ENCODE measurements at places on chromosomes 1 and 21. TPM values are rescaled to one million over a fixed set of nuclear protein-coding genes. Genes with fewer than 3 reads are reported as not detected.

DNA sequence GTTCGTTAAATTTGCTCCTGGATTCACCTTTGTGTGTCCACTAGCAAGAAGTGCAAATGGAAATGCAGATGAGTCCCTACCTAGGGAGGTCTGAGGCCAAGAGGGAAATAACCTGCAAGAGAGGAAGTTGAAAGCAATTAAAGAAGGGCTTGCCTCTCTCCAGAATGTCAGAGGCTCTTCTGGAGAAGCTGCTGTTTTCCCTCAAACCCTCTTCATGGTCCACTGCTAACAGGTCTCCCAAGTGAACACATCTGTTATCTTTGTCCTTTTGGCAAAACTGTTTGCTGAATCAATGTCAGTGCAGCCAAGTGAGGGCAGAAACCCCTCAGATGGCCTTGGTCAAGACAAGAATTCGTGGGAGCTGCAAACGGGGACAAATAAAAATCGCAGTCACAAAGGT, 177.3 kb upstream of the PLXNA2 start:
- no peak overlapping the region for H3K4me3 ChIP-seq
- H3K36me3 ChIP-seq = no peaks in the 10 kb centered on the region
- H3K27me3 ChIP-seq = no peaks in the 10 kb centered on the region

- no peak overlapping the region for H3K4me3 ChIP-seq
- no peak for DNase-seq
- peaks cover 12% of the 10 kb centered on the region for H3K4me1 ChIP-seq
- no peaks in the 10 kb centered on the region for H3K36me3 ChIP-seq
Measured at GRCh38 chr1:58922302-58923089, 138.6 kb upstream of the JUN start.

SLAMF8 gene
- 18.7 TPM for total RNA-seq

- H3K27ac ChIP-seq = no peak overlapping the region
- no peak overlapping the region for H3K4me3 ChIP-seq
- DNase-seq = peak; percentile 93
- H3K27me3 ChIP-seq = no peaks in the 10 kb centered on the region
- H3K4me1 ChIP-seq = no peaks in the 10 kb centered on the region
- H3K36me3 ChIP-seq = no peaks in the 10 kb centered on the region
Measured at GRCh38 chr1:151534662-151535278, 5.3 kb upstream of the TUFT1 start.

DNA sequence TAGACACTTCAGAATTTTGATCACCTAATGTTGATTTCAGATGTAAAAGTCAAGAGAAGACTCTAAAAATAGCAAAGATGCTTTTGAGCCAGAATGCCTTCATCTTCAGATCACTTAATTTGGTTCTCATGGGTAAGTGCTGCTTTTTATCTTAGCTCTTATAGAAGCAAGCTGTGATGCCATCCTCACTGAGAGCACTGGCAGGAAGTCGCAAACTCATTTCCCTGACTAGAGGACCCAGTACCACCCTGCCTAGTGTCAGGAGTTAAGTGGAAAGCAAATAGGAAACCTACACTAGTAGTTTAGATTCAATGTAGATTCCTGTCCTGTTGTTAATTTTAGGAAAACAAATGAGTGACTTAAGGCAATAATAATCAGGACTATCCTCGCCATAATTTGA, 12.1 kb downstream of the IFNAR2 start:
- H3K4me3 ChIP-seq = no peak overlapping the region
- peaks cover 4% of the 10 kb centered on the region for H3K4me1 ChIP-seq
- no peak overlapping the region for H3K27ac ChIP-seq
- peaks cover 34% of the 10 kb centered on the region for H3K36me3 ChIP-seq

GRCh38 chr1:92877081-92877711, 45.4 kb downstream of the RPL5 start:
- DNase-seq = no peak
- no peaks in the 10 kb centered on the region for H3K27me3 ChIP-seq
- H3K4me3 ChIP-seq = no peak overlapping the region
- H3K36me3 ChIP-seq = peaks cover 26% of the 10 kb centered on the region
- peaks cover 38% of the 10 kb centered on the region for H3K4me1 ChIP-seq
- H3K27ac ChIP-seq = no peak overlapping the region

GRCh38 chr1:228346731-228347130, 59.9 kb downstream of the TRIM11 start:
- H3K4me3 ChIP-seq = no peak overlapping the region
- H3K27ac ChIP-seq = no peak overlapping the region
- H3K4me1 ChIP-seq = no peaks in the 10 kb centered on the region
- H3K27me3 ChIP-seq = no peaks in the 10 kb centered on the region

DNA sequence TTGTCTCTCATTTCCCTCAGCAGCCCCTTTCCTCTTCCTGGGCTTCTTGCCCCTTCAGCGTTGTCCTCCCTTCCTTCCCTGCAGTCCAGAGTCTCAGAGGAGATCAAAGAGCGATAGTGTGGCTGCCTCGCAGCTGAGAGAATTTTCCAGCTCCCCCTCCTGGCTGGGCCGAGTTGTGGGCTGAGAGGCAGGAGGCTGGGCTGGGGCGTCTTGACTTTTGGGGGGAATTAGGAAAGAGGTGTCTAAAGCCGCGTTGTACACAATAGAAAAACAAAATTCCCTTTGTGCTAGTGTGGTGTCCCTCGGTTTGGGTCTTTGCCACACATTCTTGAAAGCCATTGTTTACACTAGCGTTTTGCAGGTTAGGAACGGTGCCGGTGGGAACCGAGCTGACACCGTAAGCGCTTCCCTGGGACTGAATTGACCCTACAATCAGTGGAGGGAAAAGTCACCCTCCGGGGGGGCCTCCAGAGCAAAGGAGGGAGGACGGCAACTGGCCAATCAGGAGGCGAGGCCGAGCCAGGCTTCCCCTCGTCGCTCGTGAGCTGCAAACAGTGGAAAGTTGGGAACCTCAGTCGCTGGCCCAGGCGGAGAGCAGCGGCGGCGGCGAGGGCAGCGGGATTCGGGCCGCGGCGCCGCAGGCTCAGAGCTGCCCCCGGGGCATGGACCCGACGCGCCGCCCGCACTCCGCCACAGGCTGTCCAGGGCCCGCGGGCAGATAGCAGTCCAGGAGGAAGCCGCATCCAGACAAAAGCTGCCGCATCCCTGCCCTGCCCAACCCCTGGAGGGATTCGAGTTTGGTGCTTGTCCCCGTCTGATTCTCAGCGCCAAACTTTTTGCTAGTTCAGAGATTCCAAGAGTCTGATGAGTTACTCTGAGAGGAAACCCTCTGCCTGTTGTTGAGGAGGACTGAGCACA, at the start of gene HMCN1:
Gene HMCN1, plus strand, starts transcription at position 574 of the 918 bp plus-strand sequence. CDS start 389 bp downstream, outside the sequence.
- peak within 1 kb of the TSS; percentile 40 for H3K4me3 ChIP-seq
- H3K36me3 ChIP-seq = no peaks in the 10 kb centered on the region
- peaks cover 33% of the 10 kb centered on the region for H3K27me3 ChIP-seq
- H3K4me1 ChIP-seq = peaks cover 13% of the 10 kb centered on the region

- no peaks in the 10 kb centered on the region for H3K27me3 ChIP-seq
- no peaks in the 10 kb centered on the region for H3K4me1 ChIP-seq
- H3K36me3 ChIP-seq = no peaks in the 10 kb centered on the region
- H3K27ac ChIP-seq = no peak overlapping the region
- DNase-seq = no peak
Measured at GRCh38 chr1:64090436-64090835, 113.0 kb upstream of the UBE2U start.

- no peak for DNase-seq
- no peak overlapping the region for H3K4me3 ChIP-seq
- H3K27me3 ChIP-seq = no peaks in the 10 kb centered on the region
- H3K27ac ChIP-seq = no peak overlapping the region
- H3K4me1 ChIP-seq = no peaks in the 10 kb centered on the region
Measured at GRCh38 chr1:31306278-31306677, 9.4 kb downstream of the ZCCHC17 start.

HSPG2 gene
- 395 TPM for total RNA-seq

UBAP2L gene
- 90.2 TPM for total RNA-seq

SPATA21 gene
- total RNA-seq = not detected

DNA sequence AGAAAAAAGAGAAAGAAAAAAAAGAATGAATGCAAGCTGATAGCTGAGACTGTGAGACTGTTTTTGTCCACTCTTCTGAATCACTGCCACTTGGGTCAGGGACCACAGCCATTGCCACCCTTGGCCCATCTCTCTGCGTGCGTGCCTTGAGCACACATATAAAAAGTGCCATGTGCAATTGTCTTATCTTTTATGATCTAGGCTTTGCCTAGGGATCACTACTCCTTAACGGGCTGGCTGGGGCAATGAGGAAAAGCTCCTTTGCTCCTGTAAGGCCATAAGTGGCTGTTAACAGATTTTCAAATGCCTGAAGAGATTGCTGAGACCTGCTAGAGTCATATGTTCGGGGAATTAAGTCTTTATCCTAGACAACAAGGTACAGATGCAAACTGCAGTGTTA, 8.2 kb downstream of the SPATA46 start:
- no peaks in the 10 kb centered on the region for H3K27me3 ChIP-seq
- H3K4me1 ChIP-seq = no peaks in the 10 kb centered on the region
- H3K4me3 ChIP-seq = no peak overlapping the region
- H3K36me3 ChIP-seq = no peaks in the 10 kb centered on the region
- H3K27ac ChIP-seq = no peak overlapping the region

- peaks cover 76% of the 10 kb centered on the region for H3K4me1 ChIP-seq
- H3K27ac ChIP-seq = peak overlapping the region; percentile 95
- H3K4me3 ChIP-seq = peak overlapping the region; percentile 96
- peak; percentile 92 for DNase-seq
- no peaks in the 10 kb centered on the region for H3K36me3 ChIP-seq
- no peaks in the 10 kb centered on the region for H3K27me3 ChIP-seq
Measured at GRCh38 chr1:235326719-235327558, 1.0 kb downstream of the ARID4B start.

DNA sequence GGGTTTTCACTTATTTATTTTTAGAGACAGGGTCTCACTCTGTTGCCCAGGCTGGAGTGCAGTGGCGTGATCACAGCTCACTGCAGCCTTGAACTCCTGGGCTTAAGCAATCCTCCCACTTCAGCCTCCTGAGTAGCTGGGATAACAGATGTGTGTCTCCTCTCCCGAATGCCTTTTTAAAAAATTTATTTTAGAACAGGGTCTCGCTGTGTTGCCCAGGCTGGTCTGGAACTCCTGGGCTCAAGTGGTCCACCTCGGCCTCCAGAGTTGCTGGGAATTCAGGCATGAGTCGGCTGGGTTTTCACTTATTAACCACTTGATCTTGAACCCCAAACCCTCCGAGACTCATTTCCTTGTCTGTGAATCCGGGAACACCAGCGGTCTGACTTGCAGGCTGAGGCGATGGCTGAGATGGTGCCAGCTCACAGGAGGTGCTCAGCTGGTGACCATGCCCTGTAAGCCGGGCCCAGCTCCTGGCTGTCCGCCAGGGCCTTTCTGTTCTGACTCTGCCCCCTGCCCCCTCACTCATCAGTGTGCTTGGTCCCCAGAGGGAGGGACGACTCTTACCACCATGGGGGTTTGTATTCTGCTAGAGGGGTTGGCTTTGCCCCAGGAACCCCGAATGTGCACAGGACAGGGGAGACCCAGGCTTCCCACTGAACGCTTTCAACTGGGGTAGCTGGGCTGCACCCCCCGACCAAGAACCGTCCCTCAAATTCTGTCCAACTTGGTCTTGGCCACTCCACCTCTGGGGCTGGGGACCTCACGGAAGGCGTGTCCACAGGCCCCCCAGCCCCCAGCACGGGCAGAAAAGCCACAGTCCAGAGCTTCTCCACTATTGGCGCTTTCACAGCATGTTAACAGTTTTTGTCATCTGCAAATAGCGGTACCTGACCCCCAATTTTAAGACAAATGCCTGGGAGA, 22.5 kb downstream of the MMEL1 start:
- H3K4me1 ChIP-seq = no peaks in the 10 kb centered on the region
- H3K4me3 ChIP-seq = no peak overlapping the region
- DNase-seq = peak; percentile 47
- no peak overlapping the region for H3K27ac ChIP-seq

DNA sequence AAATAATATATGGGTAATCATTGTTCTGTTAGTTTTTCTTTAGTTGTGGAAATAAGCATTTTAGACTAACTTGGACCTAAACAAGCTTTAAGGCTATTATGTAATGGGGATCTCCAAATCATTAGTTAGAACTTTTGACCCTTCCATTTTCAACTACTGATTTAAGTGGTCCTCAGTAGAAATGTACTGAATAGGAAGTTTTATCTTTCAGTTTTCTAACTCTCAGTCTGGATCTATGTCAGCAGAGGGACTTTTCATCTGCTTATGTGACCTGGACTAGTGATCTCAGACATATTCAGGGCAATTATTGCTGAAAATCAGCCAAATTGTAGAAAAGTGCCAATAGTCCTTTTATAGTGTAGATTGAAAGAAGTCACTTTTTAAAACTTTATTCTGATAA, 56.0 kb downstream of the SASS6 start:
- no peak overlapping the region for H3K4me3 ChIP-seq
- no peaks in the 10 kb centered on the region for H3K27me3 ChIP-seq
- no peak for DNase-seq
- H3K27ac ChIP-seq = no peak overlapping the region
- H3K4me1 ChIP-seq = peaks cover 5% of the 10 kb centered on the region

OR6N1 gene
- not detected for total RNA-seq

DNA sequence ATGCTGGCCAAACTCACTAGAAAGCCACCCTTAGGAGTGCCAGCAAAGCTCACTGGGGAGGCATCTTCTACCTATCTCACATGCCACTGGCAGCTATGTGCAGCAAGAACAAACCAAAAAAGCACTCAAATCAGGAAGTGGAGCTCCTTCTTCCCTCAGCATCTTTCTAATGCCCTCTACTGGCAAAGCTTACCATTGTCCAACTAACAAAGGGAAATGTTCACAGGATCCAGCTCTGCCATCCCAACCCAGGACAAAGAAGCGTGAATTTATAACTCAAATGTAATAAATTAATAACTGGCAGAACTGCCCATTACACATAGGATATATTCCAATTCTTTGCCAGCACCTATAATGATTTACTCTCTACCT, 38.9 kb downstream of the LEPR start:
- H3K27ac ChIP-seq = no peak overlapping the region
- no peaks in the 10 kb centered on the region for H3K27me3 ChIP-seq
- H3K36me3 ChIP-seq = no peaks in the 10 kb centered on the region
- H3K4me1 ChIP-seq = no peaks in the 10 kb centered on the region

- no peaks in the 10 kb centered on the region for H3K27me3 ChIP-seq
- DNase-seq = no peak
- no peaks in the 10 kb centered on the region for H3K4me1 ChIP-seq
Measured at GRCh38 chr1:176450526-176450925, 12.4 kb upstream of the PAPPA2 start.

GRCh38 chr1:201739492-201740085, 89.4 kb upstream of the IPO9 start:
- H3K27me3 ChIP-seq = peaks cover 27% of the 10 kb centered on the region
- DNase-seq = peak; percentile 88
- H3K4me1 ChIP-seq = peaks cover 47% of the 10 kb centered on the region
- no peak overlapping the region for H3K27ac ChIP-seq
- no peaks in the 10 kb centered on the region for H3K36me3 ChIP-seq
- H3K4me3 ChIP-seq = peak overlapping the region; percentile 90
